ENCODE measurements at places on chromosomes 7 and 10. TPM values are rescaled to one million over a fixed set of nuclear protein-coding genes. Genes with fewer than 3 reads are reported as not detected.

GRCh38 chr7:151114151-151115090 lies 28.1 kb downstream of the AGAP3 start:
- DNase-seq, result peak; percentile 67

DNA sequence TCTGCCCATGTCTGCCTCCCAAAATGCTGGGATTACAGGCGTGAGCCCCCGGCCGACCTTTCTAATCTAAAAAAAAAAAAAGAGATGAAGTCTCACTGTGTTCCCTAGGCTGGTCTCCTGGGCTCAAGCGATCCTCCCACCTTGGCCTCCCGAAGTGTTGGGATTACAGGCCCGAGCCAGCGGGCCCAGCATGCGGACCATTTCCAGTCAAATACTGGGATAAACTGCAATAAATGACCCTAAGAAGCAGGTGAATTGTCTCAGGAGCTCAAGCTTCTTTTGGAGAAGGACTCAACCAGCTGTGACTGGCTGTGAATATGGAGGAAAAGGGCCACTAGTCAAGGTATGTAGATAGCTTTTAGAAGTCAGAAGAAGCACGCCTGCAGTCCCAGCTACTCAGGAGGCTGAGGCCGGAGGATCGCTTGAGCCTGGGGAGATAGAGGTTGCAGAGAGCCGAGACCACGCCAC lies 550 bp upstream of the CREM start:
- no peak for DNase-seq

- no peak for DNase-seq
Measured at GRCh38 chr10:133091316-133091715, 3.6 kb downstream of the ADGRA1 start.

SPDYE6 gene
- not detected for total RNA-seq
